Muscle of leg (tissue), 16 donors: ENCODE measurements at places on chromosomes 13 and 19. TPM values are rescaled to one million over a fixed set of nuclear protein-coding genes. Genes with fewer than 3 reads are reported as not detected.

GRCh38 chr19:46373491-46374359 lies 26.8 kb downstream of the PPP5C start:
- peak; percentile 77 for DNase-seq

SLC1A6 gene
- 0.29 TPM for polyA plus RNA-seq

LILRB3 gene
- 4.2 TPM for polyA plus RNA-seq

MATK gene
- 1.5 TPM for polyA plus RNA-seq

GRCh38 chr13:109868578-109869311 lies 82.4 kb upstream of the IRS2 start:
- DNase-seq: no peak
